ENCODE measurements at places on chromosomes 7 and 10. TPM values are rescaled to one million over a fixed set of nuclear protein-coding genes. Genes with fewer than 3 reads are reported as not detected.
A peak's percentile ranks its signal among the peaks of the same experiment; 100 is the strongest.

Gene NKX2-3
- not detected for total RNA-seq

DNA sequence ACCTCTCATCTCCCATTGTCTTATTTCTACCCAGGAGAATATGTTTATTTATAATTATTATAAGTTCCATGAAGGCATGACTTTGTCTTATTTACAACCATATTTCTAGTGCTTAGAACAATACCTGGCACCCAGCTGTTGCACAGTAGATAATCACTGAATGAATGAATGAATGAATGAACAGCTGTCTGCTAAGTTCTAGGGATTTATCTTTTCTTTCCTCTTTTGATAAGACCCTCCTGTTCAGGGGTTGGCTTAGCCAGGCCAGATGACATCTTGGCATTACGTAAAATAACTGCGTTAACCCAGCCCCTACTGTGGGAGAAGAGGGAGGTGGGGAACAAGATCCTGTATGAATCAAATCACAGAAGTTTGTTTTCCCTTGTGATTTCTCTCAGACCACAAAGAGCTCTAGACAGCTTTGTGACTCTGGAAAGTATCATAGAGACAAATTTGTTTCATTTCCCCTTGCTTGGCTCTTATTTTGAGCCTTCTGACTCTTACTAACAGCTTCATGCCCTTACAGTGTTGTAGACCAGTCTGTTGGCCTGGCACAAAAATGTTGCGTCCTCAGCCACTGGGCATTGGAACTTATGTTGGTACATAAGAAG is 8.4 kb downstream of the ZNF862 start:
- no peak for DNase-seq

Gene SLC13A1
- total RNA-seq = not detected

Gene MSS51
- total RNA-seq = 5.1 TPM

GRCh38 chr10:84235096-84235495 is 6.2 kb downstream of the LRIT1 start:
- DNase-seq = no peak

DNA sequence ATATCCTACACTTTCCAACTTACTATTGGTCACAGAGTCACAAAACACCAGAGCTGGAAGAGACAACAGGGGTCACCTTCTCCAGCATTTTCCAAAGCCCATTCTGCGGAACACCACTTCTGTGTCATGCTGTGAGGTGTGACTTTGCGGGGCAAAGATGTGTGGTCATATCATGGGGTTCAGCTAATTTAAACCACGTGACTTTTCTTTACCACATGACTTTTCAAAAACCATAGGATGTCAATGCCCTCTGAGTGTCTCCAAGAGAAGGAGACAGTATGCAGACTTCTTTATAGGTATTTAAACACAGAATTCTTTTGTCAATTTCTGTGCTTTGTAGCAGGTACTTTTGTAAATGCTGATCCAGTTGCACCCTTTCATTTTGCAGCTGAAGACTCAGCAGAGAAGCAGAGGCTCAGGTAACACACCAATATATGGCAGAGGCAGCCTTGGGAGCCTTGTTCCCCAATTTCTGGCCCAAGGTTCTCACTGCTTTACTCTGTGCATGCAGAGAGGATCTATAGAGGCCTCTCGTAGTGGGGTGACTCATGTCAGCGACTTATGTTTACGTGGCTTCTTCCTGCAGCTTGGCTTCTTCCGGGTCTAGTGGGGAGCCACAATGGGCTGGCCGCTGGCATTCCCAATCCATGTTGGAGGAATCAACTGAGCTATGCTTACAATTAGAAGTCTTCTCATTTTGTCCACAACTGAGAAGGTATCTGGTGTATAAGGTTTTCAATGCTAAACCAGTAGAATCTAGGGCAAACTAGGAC is 104.0 kb upstream of the RHOBTB1 start:
- DNase-seq = no peak

Gene HOXA2
- total RNA-seq = not detected

GRCh38 chr7:127850195-127850594 is 181.0 kb downstream of the LRRC4 start:
- DNase-seq = no peak

GRCh38 chr7:114979803-114980507 is 58.1 kb downstream of the MDFIC start:
- no peak for DNase-seq

Gene GNAT3
- not detected for total RNA-seq

DNA sequence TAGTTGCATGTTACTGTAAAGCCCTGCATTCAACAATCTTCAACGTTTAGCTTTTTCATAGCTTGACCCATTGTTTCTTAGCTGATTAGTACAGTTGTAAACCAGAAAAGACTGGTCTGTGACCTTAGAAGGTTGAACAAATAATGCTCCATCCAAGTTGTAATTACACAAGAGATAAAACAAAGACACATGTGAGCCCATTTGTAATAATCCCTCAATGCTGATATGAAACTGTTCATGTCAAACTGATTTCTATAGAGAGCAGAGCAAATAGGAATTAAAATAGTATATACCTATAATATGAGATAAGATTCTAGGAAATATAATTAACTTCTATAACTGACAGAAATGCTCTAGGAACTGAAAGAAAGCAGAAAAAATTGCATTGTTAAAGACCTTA is 94.7 kb upstream of the SLC25A13 start:
- no peak for DNase-seq

- peak; percentile 69 for DNase-seq
These were observed 28.7 kb upstream of the KMT2C start for GRCh38 chr7:152464312-152465118.

Gene LRRC18
- not detected for total RNA-seq

Gene ECHDC3
- total RNA-seq = 50.1 TPM

DNA sequence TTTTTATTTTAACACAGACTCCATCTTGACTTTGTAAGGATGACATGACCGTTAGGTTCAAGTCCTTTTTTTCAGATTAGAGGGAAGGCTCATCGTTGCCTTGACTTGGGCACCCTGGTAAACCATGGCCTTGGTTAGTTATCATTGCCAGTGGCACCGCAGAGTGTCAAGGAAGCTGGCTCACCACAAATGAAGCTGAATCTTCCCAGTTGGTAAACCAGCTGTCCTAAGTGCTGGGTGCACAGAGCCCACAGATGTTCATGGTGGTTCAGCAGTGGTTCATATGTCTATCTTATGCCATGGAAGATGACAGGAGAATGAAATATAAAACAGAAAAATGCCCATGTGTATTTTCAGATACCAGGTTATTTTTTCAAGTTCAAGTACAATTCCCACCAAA is 273.6 kb downstream of the PLXDC2 start:
- no peak for DNase-seq

DNA sequence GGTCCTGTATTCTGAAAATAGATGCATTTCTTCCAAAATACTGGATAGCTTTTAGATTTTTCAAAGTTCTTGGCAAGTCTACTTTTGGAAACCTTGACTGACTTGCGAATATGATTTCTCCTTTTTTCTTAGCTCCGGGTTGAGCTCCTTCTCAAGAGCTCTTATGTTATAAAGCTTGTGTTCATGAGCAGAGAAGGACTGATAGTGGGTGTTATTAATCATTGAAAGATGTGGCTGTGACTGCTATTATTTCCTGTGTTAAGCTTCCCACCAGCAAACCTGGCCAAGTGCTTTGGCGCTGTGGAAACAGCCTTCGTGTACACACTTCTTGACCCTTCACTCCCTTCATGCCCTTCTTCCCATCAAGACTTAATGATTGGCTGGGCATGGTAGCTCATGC is 98.2 kb downstream of the KIAA1217 start:
- DNase-seq = no peak

Gene GPR26
- total RNA-seq = 0.07 TPM

DNA sequence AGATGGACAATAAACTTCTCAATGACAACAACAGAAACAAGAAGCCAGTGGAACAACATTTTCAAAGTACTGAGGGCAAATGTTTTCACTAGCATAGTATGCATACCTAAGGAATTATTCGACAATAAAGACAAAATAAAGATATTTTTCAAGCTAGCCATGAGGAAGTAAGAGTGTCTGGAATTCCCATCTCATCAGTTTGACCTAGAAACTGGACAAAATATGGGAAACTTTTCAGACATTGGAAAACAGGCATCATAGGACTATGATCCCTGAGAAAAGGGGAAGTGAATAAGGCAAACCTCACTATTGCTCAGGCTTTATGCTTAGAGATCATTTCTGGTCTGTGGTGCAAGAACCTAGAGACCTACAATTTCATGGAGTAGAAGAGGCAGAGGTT is 86.3 kb downstream of the OAT start:
- no peak for DNase-seq

DNA sequence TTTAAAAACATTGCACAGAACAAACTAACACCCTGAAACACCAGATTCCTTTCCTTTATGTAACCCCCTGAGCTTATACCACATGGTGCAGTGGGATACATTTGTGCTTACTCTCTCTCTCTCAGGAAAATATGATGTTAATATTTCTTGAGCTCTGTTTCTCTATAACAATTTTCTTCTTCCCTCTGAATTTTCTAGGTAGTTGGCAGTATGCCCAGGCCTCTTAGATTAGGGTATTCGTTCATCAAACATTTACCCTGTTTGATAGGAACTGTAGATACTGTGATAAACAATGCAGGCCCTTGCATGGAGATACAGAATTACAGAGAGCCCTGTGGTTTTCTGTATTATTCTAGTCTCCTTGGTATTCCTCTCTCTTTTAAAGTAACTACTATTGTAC is 567.8 kb downstream of the IPMK start:
- DNase-seq = no peak

DNA sequence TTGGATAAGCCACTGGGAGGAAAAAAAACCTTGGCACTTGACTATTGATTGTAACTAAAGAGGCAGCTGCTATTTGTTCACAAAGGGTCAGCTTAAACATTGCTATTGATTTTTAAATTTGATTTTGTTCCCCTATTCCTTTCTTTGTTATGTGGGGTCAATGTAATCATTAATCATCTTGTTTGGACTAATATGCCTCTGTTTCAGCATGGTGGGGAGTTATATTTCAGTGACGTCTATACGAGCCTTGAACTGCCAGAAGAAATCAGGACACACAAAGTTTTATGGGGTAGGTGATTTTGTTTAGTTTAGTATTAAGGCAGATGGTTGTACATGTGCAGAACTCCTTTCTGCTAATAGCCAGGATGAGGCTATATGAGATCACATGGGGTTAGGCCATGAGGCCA is 7.5 kb downstream of the AS3MT start:
- no peak for DNase-seq

- DNase-seq = no peak
These were observed 16.9 kb downstream of the CAMK2G start for GRCh38 chr10:73857446-73857845.

DNA sequence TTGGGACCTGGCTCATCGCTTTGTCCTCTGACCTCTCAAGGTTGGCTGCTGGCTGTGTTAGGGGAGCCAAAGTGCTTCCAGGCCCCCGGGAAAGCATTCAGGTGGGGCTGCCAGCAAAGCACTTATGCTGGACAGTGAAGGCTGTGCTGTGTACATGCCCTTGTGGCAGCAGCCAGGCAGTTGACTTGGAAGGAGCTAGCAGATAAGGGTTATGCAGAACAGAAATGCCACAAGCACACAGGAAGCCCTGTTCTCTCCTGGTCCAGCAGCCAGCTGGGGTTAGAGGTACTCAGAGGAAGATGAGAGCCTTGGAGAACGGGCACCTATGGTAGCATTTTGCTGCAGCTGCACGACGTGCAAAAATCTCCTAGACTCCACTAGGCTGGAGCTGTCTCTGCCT is 35.2 kb upstream of the OR9A4 start:
- no peak for DNase-seq

DNA sequence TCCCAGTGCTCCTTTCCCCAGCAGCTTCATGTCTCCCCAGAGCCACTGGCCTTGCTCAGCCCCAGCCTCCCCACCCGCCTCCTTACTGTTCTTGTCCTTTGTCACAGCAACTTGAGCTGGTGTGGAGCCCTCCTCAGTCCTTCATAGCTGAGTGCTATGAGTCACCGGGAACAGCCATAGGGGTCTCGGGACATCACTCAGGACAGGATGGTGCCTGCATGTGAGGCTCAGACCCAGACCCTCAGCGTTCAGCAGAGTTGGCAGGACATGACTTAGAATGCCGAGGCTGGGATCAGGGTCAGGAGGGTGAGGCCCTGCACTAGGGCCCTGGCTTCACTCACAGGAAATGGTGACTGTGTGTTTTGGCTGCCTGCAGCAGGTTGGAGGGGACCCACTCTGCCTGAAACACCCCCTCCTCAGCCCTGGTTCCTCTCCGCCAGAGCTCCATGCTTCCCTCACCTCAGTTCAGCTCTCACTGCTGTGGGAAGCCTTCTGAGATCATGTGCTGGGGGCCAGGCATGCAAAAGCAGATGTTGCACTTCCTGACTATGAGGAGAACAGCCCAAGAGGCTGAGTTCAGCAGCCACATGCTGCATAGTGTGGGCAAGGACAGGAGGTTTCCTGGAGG is 40.7 kb upstream of the GJD4 start:
- DNase-seq = no peak

Gene SH2D4B
- total RNA-seq = not detected

Gene TAS2R41
- 2.9 TPM for total RNA-seq

DNA sequence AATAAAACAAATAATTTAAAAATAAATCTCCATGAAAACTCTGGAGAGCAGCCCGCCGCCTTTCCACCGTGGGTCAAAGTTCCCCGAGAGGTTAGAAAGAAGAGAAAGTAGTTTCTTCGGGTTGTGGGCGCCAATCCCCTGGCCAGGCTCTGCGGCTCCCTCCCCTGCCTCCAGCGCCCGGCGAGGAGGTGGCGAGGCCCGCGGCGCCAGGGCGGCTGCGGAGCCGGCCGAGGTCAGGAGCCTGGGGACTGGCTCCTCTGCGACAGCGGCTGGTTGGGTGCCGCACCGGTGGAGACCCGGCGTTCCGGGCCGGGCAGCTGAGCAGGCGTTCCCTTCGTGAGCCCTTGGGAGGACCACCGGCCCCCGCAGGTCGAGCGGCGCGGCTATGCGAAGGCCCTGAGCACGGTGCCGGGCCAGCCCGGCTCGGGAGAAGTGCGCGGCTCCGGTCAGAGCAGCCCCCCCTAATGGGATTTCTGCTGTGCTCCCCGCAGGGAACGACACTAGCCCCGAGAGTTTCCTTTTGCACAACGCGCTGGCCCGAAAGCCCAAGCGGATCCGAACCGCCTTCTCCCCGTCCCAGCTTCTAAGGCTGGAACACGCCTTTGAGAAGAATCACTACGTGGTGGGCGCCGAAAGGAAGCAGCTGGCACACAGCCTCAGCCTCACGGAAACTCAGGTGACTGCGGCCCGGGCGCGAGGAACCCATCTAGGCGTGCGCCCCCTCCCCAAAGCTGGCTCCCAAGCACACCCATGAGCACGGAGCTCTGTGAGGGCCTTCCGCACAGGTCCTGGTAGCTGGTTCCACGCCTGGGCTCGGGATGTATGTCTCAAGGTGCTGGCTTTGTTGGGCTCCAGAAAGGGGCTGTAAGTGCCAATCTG is 2.8 kb downstream of the EMX2 start:
- DNase-seq = peak; percentile 58

Gene HOXA3
- total RNA-seq = not detected

- DNase-seq = no peak
These were observed 26.1 kb downstream of the LCOR start for GRCh38 chr10:96858038-96858705.

GRCh38 chr7:75869776-75870379 is 9.0 kb upstream of the RHBDD2 start:
- DNase-seq = no peak
